ENCODE measurements at places on chromosomes 12 and 14.

DNA sequence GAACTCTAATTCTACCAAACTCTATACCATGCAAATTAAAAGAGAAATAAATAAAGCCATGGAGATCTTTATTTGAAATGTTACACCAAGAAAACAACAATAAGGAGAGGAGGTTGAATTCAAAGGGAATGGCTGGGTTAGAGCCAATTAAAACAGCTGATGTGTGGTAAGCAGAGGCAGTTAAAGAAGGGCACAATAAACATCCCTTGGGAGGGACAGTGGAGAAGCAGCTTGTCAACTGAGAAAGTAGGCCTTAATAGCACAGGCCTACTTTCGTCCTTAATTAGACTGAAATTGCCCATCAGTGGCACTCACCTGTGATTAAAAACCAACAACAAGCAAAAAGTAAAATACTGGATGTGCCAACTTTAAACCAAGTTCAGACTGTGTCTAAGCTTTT lies 16.3 kb upstream of the NAV3 start:
- DNase-seq: no peak

GRCh38 chr14:27881646-27882045 lies 884.9 kb upstream of the FOXG1 start:
- no peak for DNase-seq

DNA sequence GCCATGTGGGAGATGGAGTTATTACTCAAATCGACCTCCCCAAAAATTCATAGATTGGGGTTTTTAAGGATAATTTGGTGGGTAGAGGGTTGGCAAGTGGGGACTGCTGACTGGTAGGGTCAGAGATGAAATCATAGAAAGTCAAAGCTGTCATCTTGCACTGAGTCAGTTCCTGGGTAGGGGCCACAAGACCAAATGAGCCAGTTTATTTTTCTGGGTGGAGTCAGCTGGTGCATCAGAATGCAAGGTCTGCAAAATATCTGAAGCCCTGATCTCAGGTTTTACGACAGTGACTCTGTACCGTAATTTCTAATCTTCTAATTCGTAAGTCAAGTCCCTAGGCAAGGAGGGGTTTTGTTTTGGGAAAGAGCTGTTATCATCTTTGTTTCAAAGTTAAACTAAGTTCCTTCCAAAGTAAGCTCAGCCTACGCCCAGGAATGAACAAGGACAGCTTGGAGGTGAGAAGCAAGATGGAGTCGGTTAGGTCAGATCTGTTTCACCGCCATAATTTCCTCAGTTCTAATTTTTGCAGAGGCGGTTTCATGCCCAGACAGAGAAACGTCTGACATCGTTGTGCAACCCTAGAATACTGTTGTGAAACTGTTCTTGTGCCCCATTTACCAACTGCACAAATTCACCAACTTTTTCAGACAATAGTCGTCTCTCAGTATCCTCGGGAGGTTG lies 104.5 kb upstream of the SFSWAP start:
- no peak for DNase-seq

DNA sequence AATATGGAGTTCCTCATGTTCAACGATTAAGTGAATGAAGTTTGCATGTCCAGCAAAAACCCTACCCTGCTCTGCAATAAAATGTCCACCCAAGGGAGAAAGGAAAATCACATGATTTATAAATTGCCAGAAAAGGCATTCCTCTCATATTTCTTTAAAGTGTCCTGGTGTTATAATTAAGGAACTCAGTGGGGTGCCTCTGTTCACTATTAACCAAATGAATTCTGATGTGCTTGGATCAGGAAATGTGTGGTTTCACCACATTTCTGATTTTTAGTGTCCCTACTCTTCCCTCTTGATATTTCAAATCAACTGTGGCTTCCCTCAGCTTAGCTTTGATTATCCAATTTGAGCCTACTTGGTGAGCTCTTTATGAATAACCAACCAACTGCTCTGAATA lies 208.1 kb downstream of the PHLDA1 start:
- no peak for DNase-seq

GRCh38 chr12:54044425-54045103 lies 9.1 kb upstream of the HOXC4 start:
- no peak for DNase-seq

Measured in stimulated activated naive CD8-positive, alpha-beta T cell treated with anti-CD3 and anti-CD28 coated beads, Interleukin-15, amount 100 ng/mL, for 72 hours (primary cell).